Natural killer cell (primary cell): ENCODE measurements at places on chromosomes 3 and 15. TPM values are rescaled to one million over a fixed set of nuclear protein-coding genes. Genes with fewer than 3 reads are reported as not detected.

Gene SLC22A13
- 0.16 TPM for total RNA-seq

- DNase-seq, result no peak
Measured at GRCh38 chr3:136512381-136512780, 239.8 kb downstream of the STAG1 start.

Gene GOLGA6B
- total RNA-seq, result not detected

DNA sequence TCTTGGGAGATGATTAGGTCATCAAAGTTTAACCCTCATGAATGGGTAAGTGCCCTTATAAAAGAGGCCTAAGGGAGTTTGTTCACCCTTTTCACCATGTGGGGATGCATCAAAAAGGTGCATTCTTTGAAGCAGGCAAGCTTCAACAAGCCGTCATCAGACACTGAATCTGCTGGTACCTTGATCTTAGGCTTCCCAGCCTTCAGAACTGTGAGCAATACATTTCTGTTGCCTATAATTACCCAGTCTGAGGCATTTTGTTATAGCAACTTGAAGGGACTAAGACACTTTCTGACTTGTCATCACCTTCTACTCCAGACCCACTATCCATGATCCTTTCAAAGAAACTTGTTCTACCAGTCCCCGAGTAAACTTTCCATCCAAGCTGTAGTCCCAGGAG lies 44.6 kb upstream of the LRRC58 start:
- DNase-seq, result no peak

DNA sequence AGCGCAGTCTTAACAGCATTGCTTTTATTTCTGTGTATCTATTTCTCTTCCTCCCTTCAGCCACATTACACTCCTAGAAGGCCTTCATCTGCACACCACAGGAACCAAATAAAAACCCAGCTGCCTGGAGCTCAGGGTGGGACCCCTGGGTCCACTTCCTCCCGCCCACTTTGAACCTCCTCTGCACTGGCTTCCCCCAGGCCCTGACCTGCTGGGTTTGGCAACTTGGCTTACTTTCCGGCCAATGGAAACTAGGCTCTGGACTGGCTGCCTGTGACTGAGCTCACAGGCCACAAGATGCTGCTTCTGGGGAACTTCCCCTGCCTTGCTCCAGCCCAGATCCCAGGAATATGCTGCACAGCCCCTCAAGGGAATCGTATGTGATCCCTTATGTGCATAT lies 89.8 kb downstream of the SEMA5B start:
- DNase-seq, result no peak

- DNase-seq, result no peak
Measured at GRCh38 chr3:127147291-127147885, 45.5 kb upstream of the PRR23E start.

DNA sequence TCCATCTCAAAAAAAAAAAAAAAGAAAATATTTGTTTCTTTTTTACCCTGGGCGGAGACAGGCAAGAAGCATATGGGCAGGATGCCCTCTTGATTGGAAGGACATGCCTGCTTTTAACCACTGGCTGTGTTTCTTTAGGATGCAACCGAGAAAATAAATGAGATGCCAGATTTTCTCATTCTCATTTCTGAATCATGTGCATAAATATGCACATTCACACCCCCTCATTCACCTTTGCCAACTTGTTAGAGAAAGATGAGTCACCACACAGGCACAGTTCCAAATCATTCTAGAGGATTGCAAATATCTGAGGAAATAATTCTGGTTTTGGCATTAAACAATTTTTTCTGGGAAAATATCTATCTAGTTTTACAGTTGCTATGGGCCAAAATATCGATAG lies 3.3 kb downstream of the LIPH start:
- DNase-seq, result no peak

Gene MASP1
- not detected for total RNA-seq

- no peak for DNase-seq
Measured at GRCh38 chr3:187243933-187244524, 46.7 kb downstream of the RTP1 start.

Gene POPDC2
- 6.2 TPM for total RNA-seq

Gene IVD
- 56.2 TPM for total RNA-seq

Gene UBA3
- 72.8 TPM for total RNA-seq

- no peak for DNase-seq
Measured at GRCh38 chr3:58073301-58074108, 65.3 kb downstream of the FLNB start.

- no peak for DNase-seq
Measured at GRCh38 chr15:71049706-71050422, 65.4 kb upstream of the THSD4 start.

DNA sequence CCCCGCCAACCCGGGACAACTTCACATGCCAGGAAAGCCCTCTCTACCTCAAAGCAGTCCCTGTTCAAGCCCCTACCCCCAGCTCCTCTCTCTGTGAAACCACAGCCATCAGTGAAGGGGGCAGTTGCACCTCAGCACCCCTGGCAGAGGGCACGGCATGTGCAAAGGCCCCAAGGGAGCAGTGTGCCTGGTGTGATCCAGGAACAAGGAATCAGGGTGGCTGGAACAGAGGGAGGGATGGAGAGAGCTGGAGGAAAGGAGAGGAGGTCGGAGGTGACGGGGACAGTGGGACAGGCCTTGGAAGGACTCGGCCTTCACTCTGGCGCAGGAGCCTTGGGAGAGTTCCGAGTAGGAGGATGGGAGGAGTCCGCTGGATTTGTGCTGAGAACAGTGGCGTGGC lies 26.5 kb upstream of the IQSEC1 start:
- DNase-seq, result no peak

Gene IL17RE
- 0.28 TPM for total RNA-seq

DNA sequence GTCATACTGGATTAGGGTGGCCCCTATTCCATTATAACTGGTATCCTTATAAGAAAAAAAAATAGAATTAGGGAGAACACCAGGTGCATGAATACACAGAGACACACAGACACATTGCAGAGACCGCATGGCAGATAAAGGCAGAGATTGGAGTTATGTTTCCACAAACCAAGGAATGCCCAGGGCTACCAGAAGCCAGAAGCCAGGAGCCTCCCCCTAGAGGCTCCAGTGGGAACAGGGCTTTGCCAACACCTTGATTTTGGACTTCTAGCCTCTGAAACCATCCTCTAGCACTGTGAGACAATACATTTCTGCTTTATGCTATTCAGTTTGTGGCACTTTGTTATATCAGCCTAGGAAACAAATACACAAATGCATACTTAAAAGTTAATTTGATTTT lies 10.4 kb downstream of the GOLM2 start:
- peak; percentile 9 for DNase-seq

DNA sequence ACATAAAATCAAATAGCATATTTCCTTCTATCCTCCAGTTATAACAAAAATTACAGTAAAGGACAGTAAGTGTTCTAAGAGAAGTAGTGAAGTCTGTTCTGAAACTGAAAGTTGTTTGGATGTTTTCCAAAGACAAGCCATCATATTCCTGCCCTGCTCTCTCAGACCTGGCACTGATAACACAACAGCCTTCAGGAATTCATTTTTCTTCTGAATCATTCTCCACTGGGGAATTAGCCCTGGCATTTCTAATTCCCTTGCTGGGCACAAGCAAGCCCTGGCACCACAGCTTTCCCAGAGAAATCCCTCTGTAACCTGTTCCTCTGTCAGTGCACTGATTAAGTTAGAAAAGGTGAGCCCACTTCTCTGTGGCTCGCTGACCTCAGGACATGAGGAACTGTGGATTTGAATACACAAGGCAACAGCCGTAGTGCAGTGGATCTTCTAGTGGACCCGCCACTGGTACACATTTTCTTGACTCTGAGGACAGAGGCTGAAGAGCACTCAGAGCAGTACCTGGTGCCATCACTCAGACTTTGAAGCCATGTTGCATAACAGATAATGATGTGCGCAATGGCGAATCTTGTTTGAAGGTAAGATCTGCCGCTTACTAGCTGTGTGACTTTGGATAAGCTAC lies 61.6 kb downstream of the WWTR1 start:
- DNase-seq, result no peak

DNA sequence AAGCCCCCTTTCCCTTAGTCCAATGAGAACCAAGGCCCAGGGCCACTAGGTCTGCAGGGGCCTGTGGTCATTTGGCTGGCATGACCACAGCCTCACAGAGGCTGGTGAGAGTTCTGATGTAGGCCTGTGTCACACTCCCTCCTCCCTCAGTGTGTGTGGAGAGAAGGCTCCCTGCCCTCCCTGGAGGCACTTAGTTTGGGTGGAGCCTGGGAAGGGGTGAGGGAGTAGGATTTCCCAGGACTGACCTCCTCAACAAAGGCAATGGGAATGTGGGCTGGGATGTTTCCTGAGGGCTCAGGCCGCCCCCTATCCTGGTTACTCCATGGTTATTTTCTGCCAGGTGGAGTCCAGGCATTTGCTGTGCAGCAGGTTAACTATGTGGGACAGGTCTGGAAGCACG lies 7.6 kb downstream of the TEX264 start:
- no peak for DNase-seq

Gene ANKRD63
- total RNA-seq, result not detected

GRCh38 chr15:85415783-85416182 lies 35.4 kb downstream of the AKAP13 start:
- no peak for DNase-seq

DNA sequence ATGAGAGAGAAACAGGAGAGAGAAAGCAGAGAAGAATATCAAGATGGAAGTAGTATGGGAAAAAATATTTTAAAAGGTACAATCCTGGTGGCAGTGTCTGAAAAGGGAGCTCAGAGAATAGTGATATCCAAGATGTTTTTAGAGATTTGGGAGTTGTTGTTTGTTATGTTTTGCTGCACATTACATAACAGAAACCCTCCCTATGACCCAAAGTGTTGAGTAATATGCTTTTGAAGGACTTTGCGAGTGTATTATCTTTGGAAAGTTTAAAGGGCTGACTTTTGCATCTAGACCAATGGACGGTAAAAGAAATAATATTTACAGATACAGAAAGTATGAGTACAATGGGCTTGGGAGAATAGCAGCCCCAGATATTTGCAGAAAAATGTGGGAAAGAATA lies 759.7 kb downstream of the NTRK3 start:
- DNase-seq, result no peak

GRCh38 chr3:146334151-146334550 lies 83.2 kb upstream of the PLSCR4 start:
- DNase-seq, result no peak

DNA sequence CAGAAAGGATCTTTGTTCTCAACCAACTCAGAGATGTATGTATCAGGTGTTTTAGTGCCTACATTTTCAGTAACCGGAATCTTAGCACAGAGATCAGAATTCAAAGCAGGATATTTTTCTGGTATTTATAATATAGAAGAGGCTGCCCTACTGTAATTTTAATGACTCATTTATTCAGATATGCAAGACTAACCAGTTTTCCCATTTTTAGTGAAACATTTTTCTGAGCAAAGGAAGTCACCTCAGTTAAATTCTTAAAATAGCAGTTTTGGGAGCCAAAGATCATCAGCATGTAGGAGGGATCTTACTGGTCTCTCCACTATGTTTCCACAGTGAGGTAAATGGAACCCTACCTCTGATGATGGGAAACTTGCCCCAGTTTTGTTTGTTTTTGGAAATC lies 42.0 kb downstream of the SRP14 start:
- no peak for DNase-seq

DNA sequence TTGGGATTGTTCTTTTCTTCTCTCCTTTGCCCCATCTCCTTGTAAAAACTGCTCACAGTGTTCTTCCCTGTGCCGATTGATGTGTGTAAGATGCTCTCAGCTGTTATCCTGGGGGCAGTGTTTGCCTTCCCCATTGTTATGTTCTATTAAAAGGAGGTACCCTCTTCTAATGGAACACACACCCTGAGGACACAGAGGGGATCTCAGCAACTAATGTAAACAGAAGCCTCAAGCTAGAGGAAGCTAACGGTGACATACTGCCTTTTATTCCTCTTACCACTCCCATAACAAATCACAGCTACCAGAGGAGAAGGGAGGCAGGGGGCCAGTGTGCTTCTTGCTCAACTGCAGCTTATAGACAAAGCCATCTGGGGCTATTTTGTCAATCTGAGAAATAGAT lies 2.2 kb downstream of the TAGLN3 start:
- DNase-seq, result no peak

- no peak for DNase-seq
Measured at GRCh38 chr3:97899331-97899730, 72.9 kb downstream of the RIOX2 start.

- DNase-seq, result no peak
Measured at GRCh38 chr15:91152896-91153581, 53.0 kb downstream of the SV2B start.

DNA sequence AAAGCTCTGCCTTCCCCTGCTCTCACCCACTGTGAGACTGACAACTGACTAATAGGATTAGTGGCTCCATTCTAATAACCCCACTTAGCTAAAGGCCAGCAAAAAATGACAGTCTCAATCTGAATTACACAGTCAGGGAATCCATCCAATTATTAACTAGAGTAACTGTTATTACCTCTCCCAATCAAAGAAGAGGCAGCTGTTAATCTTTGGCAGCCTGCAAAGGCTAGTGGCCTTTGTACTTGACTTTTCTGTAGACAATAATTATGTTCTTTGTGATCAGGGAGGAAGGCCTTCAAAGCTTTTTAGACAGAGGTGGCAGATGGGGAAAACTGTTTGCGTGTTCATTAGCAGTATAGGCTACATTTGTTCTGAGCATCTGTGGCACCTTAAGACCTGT lies 177.7 kb downstream of the ISL2 start:
- no peak for DNase-seq

- no peak for DNase-seq
Measured at GRCh38 chr3:109687626-109688025, 350.3 kb upstream of the DPPA4 start.
